SJSA1 (cell line): ENCODE measurements at places on chromosomes 1 and 21. TPM values are rescaled to one million over a fixed set of nuclear protein-coding genes. Genes with fewer than 3 reads are reported as not detected.

GRCh38 chr1:247111700-247112478 is 7.7 kb upstream of the ZNF669 start:
- DNase-seq = peak; percentile 55

SOX13 gene
- 9.0 and 15.5 TPM in 2 replicates for total RNA-seq

F11R gene
- total RNA-seq = 3.2 and 4.5 TPM in 2 replicates

- DNase-seq = no peak
These were observed 21.4 kb downstream of the PEA15 start for GRCh38 chr1:160226623-160227022.

- DNase-seq = no peak
These were observed 569.4 kb upstream of the ADAMTS5 start for GRCh38 chr21:27536319-27536718.

DNA sequence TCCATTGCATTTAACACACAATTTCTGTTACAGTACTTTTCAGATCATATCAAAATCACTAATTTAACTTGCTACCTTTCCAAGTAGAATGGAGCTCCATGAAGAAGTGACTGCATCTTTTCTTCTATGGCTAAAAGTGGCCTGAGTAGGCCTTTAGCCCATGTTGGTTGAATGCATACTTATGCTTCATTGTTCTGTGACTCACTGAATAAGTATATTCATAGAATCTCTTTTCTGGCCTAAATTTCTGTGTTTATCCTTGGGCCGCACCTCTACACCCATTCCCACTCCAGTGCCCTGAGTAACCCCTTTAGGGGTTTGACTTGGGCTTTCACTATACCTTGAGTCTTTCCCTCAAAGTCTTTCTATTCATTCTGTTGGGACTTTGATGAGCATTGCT is 42.1 kb upstream of the ARHGAP29 start:
- DNase-seq = no peak

DNA sequence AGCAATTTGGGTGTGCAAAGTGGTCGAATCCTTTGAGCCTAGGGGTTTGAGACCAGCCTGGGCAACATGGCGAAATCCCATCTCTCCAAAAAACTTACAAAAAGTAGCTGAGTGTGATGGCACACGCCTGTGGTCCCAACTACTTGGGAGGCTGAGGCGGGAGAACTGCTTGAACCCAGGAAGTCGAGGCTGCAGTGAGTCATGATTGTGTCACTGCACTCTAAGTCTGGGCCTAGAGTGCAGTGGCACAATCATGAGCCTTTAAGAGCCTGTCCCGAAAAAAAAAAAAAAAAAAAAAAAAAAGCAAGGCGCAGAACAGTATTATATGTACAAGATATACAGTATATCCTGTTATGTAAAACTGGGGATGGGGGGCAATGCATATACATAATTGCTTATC is 25.1 kb upstream of the HTR1D start:
- no peak for DNase-seq

DNA sequence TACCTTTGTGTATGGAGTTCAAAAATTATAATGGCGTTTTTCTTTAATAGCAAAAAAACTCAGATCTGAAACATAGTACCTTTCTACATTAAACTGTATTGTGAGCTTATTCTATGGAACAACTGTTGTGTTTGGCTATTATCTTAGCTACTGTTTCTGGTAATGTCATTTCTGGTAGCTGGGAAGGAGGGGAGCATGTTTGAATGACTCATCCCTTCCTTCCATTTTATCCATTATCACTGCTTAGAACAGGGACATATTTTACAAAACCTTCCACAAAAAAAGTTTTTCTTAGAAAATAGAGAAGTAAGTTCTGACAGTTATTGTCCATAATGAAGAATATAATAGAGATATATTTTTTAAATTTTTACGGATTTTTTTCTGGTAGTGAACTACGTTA is 128.3 kb downstream of the NRDC start:
- peak; percentile 21 for DNase-seq

GRCh38 chr1:192445839-192446489 is 129.2 kb downstream of the RGS21 start:
- DNase-seq = peak; percentile 54

- DNase-seq = no peak
These were observed 66.2 kb downstream of the ALPL start for GRCh38 chr1:21575351-21575942.

DNA sequence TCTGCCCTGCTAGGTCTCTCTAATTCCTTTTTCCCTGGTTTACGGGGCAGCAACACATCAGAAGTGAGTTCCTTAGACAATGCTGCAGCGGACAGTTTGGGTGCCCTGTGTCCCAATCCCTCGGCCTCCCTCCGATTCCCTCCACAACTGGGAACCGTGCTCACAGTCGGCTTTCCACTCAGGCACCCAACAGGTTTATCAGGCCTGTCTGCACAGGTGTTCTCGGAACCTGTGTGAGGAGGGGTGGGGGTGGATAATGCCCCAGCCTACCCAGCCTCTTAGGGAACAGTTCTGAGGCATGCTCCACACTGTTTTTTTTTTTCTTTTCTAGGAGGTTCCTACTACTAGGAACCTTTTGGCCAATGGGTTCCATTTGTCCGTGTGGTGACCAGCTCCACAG is 131.2 kb downstream of the DISC1 start:
- no peak for DNase-seq

CR1L gene
- not detected in 2 replicates for total RNA-seq

SMCP gene
- total RNA-seq = not detected in 2 replicates

S100A8 gene
- total RNA-seq = not detected in 2 replicates

DNA sequence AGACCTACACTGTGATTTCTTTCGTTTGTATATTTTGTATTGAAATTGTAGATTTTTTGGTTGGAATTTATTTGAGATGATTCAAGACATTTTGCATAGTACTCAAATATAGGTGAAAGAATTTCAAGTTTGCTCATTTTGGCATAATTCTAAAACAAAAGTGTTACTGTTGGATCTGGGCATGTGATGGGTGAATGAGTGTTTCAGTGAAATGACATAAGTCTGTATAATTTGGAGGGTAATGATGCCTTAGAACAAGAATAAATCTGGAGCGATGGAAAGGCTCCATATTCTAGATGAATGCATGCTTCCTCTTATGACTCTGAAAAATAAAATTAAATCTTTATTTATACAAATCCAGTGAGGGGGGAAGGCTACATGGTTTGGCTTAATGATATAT is 41.0 kb downstream of the NFIA start:
- no peak for DNase-seq

- DNase-seq = no peak
These were observed 97.1 kb upstream of the C1orf87 start for GRCh38 chr1:60170709-60171108.

DNA sequence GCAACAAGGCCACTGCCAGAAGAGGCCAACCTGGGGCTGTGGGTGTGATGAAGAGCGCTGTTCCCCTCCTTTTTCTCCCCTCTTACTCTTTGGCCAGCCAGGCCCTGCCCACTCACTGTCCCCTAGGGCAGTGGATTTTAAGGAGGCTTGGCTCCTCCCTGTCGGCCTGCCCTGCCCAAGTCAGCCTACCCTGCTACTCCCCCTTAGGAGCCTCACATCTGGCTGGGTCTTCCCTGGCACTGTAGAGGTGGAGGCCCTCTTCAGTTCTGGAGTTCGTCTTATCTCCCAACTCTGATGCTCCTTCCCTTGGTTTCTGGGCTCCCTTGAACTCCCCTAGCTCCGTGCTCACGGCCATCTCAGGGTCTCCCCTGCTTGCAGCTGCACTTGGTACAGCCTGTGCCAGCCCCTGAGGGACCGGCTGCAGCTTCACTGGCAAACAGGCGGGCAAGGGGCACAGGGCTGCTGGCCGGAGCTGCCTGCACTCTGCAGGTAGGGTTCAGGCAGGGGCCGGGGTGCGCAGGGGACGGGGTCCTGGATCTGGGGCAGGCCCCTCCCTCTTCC is 4.0 kb downstream of the AMPD2 start:
- DNase-seq = no peak

ERG gene
- total RNA-seq = 0.89 TPM in 1 of 2 replicates, not detected in the other

GRCh38 chr1:165629848-165630628 is 996 bp upstream of the MGST3 start:
- no peak for DNase-seq

DNA sequence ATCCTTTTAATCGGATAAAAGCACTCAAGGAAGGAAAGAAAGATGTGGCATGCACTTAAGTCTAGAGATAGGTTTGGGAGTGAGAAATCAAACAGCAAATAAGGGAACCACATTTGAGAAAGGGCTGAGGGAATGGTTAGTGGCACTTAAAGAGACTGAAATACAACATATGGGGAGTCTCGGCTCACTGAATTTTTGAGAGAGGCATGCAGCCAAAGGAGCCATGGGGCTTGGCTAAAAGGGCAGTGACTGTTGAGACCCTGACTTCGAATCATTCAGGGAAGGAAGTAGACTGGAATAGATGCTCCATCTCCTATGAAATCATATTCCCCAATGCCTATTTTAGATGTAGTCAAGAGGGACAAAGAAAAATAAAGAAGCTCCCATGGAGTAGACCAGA is 58.3 kb upstream of the HAO2 start:
- no peak for DNase-seq

CIART gene
- 5.9 and 6.1 TPM in 2 replicates for total RNA-seq

DNA sequence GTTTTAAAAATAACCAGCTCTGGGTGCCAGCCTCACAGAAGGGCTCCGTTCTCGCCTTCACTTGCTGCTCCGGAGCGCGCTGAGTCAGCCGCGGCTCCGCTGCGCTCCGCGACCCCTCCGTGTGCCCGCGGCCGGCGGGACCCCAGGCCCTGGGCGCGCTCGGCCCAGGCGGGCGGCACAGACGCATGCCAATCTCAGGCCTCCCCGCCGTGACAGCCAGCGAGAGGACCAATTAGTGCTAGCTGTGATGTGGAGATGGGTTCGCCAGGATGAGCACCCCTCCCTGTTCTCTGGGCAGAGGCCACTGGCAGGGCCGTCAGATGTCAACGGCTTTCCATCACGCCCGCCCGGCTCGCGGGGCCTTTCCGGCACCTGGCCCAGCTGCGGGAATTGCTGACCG is 293.8 kb downstream of the SPATA17 start:
- DNase-seq = no peak

GRCh38 chr1:46166521-46167462 is 8.1 kb upstream of the TSPAN1 start:
- no peak for DNase-seq

DNA sequence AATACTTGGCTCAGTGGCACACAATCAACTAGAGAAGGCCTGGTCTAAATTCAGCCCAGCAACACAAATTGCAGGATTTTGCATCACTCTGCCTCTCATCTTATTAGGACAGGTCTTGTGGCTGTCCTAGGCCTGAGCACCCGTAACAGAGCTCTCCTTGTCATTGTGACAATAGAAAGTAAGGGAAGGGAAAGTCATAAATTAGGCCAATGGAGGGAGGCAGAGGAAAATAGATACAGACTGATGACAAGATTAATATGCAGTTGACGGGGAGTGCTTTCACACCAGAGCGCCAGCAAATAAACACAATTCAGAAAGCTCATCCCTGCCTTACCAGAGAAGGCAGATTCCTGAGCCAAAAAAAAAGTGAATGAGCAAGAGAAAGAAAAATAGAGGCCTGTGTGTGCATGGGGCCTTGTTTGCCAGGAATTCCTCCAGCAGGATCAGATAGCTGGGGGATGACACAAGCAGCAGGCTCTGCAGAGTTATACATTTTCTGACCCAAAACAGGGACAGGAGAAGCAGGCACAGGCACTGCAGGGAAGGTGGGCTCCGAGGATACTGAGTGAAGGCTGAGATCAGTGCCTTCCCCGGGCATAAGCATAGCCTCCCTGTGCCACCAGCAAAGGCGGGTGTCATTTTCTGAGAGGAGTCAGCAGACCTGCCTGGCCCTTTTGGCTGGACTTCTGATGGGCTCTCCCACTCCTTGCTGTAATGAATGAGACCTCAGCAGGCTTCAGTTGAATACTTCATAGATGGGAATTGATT is 110.0 kb upstream of the SPAG17 start:
- DNase-seq = no peak

- no peak for DNase-seq
These were observed 410.6 kb downstream of the NTNG1 start for GRCh38 chr1:107551456-107551855.

- no peak for DNase-seq
These were observed 105.8 kb upstream of the RAB4A start for GRCh38 chr1:229164836-229165735.

DNA sequence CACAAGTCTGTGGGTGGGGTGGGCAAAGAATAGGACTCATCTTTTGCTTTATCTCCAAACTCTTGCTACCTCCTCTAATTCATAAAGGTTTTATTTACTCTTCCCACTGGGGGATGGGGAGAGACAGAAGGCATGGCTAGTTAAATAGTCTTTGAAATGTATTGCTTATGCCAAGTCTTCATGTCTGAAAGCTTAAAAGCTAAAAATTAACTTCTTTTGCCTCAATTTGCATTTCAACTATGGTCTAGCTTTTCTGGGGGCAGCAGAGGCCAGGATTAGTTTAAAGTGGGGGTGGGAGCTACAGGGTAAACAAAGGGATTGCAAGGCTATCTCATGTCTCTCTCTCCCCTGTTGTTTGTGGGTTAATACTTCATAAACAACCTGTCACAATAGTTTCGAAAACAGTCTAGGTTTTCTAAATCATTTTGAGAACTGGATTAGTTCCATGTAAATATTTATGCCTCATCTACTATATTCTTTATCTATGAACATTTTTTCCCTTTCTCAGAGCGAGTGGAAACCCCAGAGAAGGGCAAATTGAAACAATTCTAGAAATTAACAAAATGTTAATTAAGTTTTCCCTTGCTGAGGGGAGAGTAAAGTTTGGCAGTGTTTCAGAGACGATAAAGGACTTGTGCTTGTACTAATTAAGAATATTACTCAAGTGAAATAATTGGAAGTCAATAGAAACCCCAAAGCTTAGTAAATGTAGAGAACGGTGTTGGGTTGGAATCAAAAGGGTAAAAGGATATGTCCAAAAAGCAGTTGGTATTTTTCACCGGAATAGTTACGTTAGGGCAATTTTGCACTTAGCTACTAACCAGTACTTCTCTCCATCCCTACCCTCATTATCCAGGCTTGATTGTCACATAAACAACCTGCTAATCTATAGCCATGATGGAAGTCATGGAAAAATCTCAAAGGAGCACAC is 182.2 kb downstream of the GIPC2 start:
- DNase-seq = no peak

GRCh38 chr1:101357444-101357986 is 120.7 kb downstream of the S1PR1 start:
- peak; percentile 68 for DNase-seq

XPR1 gene
- total RNA-seq = 8.6 and 19.6 TPM in 2 replicates

DNA sequence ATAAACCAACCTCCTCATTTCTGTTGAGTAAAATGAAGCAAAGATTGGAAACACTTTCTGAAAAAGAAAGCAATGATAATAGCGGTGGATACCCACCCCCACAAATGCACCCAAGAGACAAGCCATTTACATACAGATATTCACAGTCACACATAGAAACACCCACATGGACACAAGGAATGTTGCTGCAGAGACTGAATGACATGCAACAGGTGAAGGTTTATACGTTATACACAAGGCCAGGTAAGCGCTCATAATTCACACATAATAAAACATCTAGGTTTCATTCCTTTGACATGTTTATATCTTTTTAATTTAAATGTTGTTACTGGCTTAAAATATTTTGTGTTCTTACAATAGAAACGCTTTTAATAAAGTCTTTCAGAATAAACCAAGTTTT is 21.3 kb downstream of the ARV1 start:
- DNase-seq = no peak

GRCh38 chr1:225844236-225845061 is 34.5 kb downstream of the EPHX1 start:
- no peak for DNase-seq

HS2ST1 gene
- total RNA-seq = 18.3 and 18.7 TPM in 2 replicates

- DNase-seq = no peak
These were observed 7.0 kb downstream of the PAFAH2 start for GRCh38 chr1:25990702-25991395.

GRCh38 chr1:152052606-152053005 is 15.8 kb upstream of the S100A11 start:
- DNase-seq = peak; percentile 80

GRCh38 chr1:38512789-38513188 is 346.8 kb downstream of the RRAGC start:
- no peak for DNase-seq

LIN9 gene
- 12.1 and 17.7 TPM in 2 replicates for total RNA-seq
